ENCODE measurements at places on chromosomes 13 and 19. TPM values are rescaled to one million over a fixed set of nuclear protein-coding genes. Genes with fewer than 3 reads are reported as not detected.

Gene CRX
- total RNA-seq: not detected

Gene LSR
- total RNA-seq: 1.8 TPM

Gene NLRP11
- total RNA-seq: not detected

Gene ELSPBP1
- total RNA-seq: not detected

Gene CDC42EP5
- 30.4 TPM for total RNA-seq

Gene DENND1C
- not detected for total RNA-seq

Gene ZNF490
- total RNA-seq: 5.7 TPM

Gene ZNF665
- 2.1 TPM for total RNA-seq

Gene SWSAP1
- 2.1 TPM for total RNA-seq

Gene ZSWIM9
- total RNA-seq: 1.2 TPM

Gene CYP4F3
- total RNA-seq: not detected

Gene TNNI3
- total RNA-seq: not detected

Gene POU2F2
- total RNA-seq: 0.17 TPM

Gene RNF17
- 0.50 TPM for total RNA-seq

Measured in bronchus fibroblast of lung (primary cell).